ENCODE measurements at places on chromosomes 1 and 21. TPM values are rescaled to one million over a fixed set of nuclear protein-coding genes. Genes with fewer than 3 reads are reported as not detected.
A peak's percentile ranks its signal among the peaks of the same experiment; 100 is the strongest.

GRCh38 chr1:223482766-223483165 is 89.6 kb downstream of the CCDC185 start:
- DNase-seq = no peak

- no peak for DNase-seq
Measured at GRCh38 chr1:51285055-51285454, 45.3 kb downstream of the TTC39A start.

- no peak for DNase-seq
Measured at GRCh38 chr1:21584096-21584495, 74.9 kb downstream of the ALPL start.

DNA sequence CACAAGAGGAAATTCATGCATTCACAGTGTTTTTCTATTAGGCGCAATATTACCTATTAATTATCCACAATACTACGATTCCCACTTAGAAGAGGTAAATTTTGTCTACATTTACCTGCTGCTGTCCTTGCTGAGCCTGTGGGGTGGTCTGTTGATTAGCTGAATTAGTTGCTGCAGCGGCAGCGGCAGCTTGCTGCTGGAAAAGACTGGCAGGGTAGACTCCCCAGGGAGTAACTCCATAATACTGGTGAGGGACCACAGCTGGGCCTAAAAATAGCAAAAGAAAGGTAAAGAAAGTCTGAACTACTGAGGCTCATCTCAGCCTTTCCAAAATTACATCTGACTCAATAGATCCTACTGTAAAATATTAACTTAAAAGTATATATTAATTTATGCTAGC is 66.0 kb upstream of the SDC3 start:
- no peak for DNase-seq

- DNase-seq = no peak
Measured at GRCh38 chr1:168414914-168415313, 128.9 kb downstream of the XCL2 start.

GRCh38 chr1:221725735-221726672 is 15.9 kb downstream of the DUSP10 start:
- DNase-seq = no peak

- DNase-seq = no peak
Measured at GRCh38 chr1:39117899-39118450, 86.5 kb upstream of the MACF1 start.

DNA sequence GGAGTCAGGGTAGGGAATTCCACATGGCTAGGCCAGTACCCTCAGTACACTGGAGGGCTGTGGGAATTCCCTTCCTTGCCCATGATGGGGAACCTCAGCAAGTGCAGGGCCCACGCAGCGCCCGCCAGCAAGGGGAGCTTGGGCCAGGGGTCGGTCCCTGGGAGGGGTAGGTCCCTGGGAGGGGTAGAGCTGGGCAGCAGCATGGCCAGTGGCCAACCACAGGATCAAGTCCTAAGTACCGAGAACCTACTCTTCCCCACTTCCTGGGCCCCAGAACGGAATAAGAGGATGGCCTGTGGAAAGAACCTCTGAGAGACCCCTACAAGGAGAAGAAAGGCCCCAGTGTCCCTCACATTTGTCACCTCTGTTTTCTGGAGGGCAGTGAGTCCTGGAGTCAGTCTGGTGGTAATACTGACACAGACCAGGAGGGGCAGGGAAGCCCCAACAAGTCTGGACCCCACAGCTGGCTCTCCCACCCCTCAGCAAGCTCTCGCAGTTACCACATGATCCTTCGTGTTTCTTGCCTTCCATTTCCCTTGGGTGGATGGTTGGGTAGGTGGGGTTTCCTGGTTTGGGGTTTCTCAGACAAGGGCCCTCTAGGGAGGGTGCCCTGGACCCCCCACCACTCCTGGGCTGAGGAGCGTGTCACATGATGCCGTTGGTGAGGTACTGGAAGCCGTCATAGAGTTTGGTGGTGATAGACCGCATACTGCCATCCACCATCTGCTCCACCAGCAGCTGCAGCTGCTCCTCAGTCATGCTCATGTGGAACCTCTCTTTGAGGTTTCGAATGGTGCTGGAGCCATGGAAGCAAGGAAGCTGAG is 10.3 kb downstream of the ZNF687 start:
- DNase-seq = no peak

DNA sequence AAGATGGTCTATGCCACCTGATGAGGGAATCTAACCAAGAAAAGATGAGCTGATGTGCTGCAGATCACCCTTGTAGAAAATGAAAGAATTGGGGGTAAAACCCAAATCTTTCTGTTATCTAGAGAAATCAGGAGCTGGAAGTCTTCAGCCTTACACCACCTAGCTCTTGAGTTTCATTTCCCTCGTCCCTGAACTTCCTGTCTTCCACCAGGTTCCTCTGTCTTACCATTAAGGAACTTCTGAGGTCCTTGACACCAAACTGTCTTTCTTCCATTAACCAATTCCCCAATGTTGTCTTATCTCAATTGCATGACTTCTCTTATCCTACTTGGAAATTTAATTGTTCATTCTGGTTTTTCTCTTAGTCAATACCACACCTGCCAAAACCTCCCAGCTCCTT is 31.5 kb downstream of the LPAR3 start:
- DNase-seq = no peak

- no peak for DNase-seq
Measured at GRCh38 chr21:17575076-17575475, 37.6 kb downstream of the BTG3 start.

DNA sequence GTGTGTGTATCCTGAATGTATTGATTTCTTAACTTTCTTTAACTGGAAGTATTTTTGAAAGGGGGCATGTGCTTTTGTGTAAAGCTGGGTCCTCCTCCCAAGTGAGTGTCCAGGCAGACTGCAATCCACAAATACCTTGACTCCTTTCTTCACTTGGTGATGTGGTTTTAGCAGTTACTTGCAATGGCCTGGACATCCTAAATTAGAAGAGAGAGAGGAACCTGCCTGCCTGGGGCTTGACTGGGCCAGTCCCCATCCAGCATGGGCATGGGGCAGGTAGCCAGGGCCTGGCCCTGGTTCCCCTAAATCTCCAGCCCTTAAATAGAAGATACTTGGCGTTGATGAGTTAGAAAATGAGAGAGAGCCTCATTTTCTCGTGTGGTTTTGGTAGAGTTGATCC is 159.7 kb downstream of the PGBD5 start:
- peak; percentile 10 for DNase-seq

DNA sequence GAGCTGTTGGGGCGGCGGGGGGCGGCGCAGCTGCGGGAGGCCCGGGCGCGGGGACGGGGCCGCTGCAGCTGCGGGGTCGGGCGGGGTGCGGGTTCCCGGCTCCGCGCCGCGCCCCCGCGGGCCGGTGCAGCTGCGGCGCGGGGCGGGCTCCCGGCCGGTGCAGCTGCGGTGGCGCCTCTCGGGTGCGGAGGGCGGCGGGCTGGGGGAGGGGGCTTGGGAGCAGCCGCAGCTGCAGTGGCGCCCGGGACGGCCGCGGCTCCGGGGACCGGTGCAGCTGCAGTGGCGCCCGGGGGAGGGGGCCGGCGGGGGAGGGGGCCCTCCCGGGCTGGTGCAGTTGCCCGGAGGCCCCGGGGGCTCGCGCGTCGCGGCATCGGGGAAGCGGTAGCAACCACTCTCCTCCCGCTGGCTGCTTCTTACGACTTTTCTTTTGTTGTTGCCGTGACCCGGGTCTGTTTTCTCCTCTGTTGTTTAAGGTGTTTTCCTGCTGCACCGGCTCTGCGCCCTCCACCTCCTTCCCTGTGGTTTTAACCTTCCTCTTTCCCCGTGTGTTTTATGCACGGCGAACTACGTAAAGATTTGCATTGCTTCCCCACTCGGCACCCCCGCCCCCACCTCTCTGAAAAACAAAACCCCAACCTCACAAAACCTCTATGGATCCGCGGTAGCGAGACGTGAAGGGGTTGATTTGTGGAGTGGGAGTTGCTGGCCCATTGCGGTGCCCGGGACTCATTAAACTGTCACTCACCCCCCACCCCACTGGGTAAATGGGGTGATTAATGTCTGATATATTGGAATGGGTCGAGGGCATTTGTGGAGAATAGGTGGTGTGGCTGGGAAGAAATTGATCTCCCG is 1.7 kb upstream of the ZBTB18 start:
- peak; percentile 77 for DNase-seq

DNA sequence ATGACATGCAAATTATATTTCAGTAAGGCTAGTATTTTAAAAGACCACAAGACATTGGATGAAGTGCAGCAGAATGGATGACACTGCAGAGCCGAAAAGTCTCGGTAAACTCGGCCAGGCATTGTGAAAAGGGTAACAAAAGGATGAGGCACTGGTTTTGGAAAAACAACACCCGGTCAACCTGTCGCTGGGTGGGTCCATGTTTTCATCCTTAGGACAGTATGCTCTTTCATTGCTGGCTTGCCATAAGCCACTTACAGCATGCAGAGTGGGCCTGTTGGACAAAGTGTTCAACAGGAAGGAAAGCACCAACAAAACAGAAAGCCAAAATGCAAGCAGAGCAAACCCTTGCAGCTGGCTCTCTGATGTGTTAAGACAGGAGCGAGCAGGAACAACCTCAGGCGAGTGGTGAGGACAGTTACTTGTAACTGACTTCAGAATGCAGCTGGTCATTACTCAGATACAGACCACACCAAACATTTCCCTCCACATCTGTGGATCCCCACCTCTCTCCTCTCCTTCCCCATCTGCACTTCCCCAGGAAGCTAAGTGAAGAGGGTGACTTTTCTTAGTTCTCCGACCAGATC is 2.9 kb upstream of the RCAN1 start:
- DNase-seq = no peak

DNA sequence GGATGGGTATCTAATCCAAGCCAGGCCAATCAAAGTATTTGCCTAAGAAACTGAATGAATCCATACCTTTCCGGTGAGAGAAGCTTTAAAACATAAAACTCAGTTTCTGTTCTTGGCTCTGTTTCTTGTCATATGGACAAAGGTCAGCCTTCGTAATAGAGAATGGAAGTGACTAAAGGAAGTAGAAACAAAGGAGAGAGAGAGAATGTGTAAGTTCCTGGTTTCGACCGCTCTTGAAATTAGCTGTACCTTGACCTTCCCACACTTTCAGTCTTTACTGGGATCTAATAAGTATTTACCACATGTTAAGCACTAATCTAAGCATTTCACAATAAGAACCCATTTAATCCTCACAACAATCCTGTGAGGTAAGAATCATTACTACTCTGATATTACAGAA is 19.6 kb upstream of the CLCA4 start:
- no peak for DNase-seq

GRCh38 chr1:1968767-1969504 is 34.6 kb downstream of the CFAP74 start:
- peak; percentile 62 for DNase-seq

The MRPS6 gene
- total RNA-seq = 57.6 TPM

The RAP1GAP gene
- 62.4 TPM for total RNA-seq

The ZSCAN20 gene
- 4.3 TPM for total RNA-seq

All from upper lobe of right lung (tissue), 1 donor.